Stimulated activated CD8-positive, alpha-beta memory T cell treated with anti-CD3 and anti-CD28 coated beads, Interleukin-4, amount 100 ng/mL, for 48 hours (primary cell): ENCODE measurements at places on chromosomes 6 and 20.
A peak's percentile ranks its signal among the peaks of the same experiment; 100 is the strongest.

DNA sequence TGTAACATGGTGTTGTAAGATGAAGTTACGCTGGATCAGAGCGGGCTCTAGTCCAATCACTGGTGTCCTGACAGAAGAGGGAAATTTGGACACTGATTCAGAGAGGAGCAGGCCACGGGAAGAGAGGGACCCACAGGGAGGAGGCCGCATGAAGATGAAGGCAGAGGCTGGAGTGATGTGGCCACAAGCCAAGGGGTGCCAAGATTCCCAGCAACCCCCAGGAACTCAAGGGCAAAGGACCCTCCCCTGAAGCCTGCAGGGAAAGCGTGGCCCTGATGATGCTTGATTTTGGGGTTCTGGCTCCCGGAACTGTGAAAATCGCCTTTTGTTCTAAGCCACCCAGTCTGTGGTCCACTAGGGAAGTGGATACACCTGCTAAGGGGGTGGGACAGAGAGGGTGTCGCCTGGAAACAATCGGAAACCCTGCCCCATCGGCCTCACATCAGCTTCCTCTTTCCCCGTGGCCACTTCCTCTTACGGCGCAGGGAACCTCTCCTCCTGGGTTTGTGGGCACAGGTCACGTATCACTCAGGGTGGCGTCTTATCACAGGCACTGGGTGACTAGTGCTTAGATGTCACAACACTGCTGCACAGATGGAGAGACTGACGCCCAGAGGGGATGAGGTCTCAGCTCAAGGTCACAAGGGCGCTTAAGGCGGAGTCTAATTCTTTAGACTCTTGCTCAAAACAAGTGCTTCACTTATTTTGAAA is 58.0 kb downstream of the SULF2 start:
- peak; percentile 78 for DNase-seq

GRCh38 chr20:11919581-11919980 is 1.9 kb downstream of the BTBD3 start:
- no peak for DNase-seq

DNA sequence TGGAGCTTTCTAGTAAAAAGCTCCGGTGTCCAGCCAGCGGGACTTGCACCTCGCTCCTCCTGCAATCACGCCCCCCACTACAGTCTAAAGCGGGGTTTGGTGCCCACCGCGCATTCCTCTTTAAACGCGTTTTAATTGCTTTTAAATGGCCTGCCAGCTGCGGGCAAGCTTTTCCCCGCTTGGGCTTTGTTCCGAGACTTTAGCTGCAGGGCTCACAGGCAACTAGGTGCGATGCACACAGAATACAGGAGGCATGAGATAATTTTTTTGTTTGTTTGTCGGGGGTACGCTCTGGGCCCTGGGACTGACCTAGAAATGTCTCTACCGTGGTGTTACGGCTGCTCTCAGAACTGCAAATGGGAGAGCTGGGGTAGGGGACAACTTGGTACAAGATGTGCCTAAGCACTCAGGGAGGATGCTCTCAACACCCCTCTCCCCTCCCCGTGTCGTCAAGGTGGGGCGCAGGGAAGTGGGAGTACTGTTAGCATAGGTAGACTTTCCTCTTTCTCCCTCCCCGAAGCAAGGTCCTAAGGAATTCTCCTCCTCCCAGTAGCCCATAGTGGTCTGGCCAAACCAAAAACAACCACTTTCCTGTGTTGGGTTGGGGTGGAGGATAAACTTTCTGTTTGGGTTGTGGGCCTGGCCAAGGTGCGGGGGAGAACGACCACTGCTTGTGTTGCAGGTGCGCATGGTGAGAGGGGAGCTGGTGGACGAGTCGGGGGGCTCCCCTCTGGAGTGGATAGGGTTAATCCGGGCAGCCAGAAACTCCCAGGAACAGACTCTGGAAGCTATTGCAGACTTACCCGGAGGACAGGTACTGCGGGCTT is 1.6 kb downstream of the PRDM13 start:
- DNase-seq: no peak

GRCh38 chr20:46573788-46574584 is 23.5 kb upstream of the OCSTAMP start:
- DNase-seq: no peak

DNA sequence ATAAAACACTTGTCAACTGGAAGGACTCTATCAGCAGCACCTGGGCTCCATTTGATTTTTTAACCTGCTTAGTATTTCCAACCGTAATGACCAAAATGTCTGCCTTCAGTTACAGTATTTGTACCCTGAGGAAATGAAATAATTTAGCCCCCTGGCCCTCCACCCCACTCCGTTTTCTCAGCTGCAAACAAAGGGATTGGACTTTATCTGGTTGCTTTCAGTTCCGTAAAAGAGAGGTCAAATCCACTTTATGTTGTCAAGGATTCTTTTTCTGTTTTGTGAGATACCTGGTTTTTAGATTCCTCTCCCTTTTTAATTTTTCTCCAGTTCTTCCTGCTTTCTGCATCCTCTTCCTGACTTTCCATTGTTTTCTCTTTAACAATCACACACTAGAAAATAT is 64.4 kb upstream of the BMP2 start:
- DNase-seq: no peak

- no peak for DNase-seq
Observed at GRCh38 chr6:155010940-155011339, 15.8 kb downstream of the TIAM2 start.

GRCh38 chr6:41155132-41155805 is 1.1 kb upstream of the TREML1 start:
- no peak for DNase-seq

DNA sequence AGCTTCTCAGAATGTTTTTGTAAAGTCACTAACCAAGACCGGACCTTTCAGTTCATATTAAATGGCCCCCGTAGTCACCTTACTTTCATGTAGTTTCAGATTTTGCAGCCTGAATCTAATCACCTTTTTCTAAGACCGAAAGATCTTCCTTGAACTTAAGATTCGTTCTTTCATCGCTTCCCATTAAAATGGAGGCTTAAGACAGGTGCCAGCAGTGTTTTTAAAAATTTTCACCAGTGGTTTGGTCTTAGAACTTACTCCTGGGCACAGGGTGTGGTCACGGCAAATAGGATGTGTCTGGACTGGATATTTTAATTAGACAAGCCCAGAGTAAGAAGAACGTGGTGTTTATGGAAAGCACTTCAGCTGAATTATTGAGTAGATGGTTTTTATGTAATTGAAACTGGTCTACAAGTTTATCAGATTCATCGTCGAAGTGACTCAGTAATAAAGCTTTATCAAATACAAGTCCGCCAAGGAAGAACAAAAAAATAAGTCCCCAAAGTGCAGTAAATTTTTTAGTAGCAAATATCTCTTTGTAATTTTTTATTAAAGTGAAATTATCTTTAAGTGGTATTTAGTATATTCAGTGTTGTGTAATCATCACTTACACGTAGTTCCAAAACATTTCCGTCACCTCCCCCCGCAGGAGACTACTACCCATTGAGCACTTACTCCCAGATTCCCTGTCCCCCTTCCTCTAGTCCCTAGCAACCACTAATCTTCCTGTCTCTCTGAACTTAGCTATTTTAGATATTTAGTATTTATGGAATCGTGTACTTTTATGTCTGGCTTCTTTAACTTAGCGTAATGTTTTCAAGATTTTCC is 868 bp downstream of the SRSF3 start:
- no peak for DNase-seq

GRCh38 chr6:160239929-160240690 is 18.5 kb downstream of the SLC22A2 start:
- DNase-seq: no peak

DNA sequence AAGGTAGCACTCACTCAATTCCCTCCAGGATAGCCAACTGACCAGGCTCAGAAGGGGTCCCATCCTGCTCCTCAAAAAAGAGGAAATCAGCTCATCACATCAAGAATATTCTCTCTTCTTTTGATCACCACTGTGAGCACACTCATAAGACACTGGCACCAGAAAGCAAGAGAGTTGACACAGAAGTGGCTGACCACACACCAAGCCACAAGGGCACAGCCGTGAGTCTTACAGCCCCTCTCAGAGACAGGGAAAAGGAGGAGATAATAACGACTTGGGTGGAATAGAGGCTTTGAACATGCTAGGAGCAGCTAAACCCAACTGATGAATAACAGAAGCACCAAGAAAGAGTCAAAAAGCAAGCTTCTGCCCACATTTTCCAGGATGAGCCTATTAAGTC is 249.1 kb upstream of the PREP start:
- DNase-seq: peak; percentile 42

DNA sequence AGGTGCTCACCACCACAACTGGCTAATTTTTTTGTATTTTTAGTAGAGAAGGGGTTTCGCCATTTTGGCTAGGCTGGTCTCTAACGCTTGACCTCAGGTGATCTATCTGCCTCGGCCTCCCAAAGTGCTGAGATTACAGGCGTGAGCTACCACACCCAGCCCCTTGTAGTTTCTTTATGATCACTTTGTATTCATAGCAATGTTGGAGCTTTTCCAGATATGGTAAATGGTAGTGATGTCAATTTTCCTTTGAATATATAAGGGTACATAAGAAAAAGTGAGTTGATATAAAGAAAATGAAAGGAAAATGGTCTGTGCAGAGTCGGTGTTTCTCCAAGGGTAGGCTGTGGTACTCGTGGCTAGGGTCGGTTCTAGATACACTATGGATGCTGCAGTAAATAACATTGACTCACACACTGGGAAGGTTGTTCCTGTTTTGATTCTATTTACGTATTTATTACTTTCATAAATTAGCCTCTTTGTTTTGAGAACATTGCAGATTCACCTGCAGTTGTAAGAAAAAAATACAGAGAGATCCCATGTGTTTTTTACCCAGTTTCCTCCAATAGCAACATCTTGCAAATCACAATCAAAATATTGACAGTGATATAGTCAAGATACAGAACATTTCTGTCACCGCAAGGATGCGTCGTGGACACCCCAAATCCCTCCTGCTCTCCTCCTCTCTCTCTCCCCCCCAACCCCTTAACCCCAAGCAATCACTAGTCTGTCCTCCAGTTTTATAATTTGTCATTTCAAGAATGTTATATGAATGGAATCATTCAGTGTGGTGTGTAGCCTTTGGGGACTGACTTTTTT is 2.5 kb downstream of the ZNF831 start:
- peak; percentile 39 for DNase-seq

- peak; percentile 15 for DNase-seq
Observed at GRCh38 chr20:4835244-4836177, 113.8 kb downstream of the PRND start.

DNA sequence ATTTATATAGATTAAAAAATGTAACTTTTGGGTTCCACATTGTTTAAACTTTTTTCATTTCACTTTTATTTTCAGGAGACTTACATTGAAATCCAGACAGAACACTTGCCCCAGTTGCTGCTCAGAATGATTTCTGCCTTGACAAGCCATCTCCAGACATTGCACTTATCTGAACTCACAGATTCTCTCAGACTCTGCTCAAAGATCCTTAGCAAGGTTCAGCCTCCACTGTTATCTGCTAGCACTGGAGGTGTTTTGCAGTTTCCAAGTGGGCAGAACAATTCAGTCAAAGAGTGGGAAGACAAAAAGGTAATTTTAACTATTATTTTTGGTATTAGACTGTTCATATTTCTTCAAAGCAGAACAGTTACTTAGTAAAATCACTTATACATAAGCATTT is 58.0 kb downstream of the DOP1A start:
- DNase-seq: no peak

- DNase-seq: peak; percentile 96
Observed at GRCh38 chr20:25696371-25697131, at the start of gene ZNF337. TSS of gene ZNF337 (minus strand) at chr20:25696853. CDS start at chr20:25686417, 10,436 bp downstream.

DNA sequence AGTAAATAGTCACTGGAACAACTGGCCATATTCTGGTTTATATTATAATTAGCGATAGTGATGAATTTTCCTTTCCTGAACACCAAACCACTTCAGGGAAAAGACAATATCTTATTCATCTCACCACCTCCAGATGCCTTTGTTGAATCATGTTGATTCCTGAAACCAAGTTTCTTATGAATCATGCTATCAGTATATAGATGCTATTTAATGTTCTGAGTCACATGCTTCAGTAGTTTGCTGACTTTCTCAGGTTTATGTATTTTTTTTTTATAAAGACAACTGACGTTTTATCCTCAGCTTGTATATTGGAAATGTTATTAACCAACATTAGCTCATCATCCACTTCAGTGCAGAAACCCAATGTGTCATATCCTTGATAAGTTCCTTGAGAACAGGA is 710.2 kb upstream of the POU3F2 start:
- DNase-seq: no peak

GRCh38 chr6:47343600-47343999 is 33.9 kb upstream of the TNFRSF21 start:
- DNase-seq: no peak

DNA sequence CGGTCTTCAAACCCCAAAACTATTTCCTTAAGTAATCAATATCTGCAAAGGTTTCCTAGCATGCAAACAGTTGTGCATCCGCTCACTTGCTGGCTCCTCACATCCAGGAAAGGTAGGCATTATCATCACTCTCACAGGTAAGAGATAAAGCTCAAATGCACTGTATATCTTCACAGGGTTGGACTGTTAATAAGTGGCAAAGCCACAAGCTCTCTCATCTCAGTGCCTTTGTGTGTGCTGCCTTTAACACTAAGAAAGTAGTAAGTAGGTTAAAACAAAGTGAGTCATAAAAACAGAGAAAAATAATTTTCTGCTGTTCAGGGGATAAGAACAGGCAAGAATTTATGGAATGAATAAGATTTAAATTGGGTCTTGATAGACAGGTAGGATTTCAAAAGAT is 21.3 kb downstream of the MAN1A1 start:
- no peak for DNase-seq

DNA sequence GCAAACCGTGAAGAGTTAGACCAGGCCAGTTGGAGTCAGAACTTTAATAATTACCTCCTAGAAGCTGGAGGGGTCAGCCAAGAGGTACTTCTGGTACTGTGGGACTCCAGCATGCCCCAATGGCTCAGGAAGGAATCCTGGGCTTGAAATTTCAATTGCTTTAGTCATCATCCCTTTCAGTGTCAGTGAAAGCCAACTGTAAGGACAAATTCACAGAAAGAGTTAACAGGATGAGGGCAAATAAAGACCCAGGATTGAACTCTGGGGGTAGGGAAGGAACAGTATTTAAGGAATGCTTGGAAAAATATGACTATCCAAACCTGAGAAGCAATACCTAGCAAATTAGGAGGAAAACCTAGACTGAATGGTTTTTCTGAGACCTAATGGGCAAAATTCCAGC is 735.1 kb upstream of the MARCKS start:
- DNase-seq: no peak

DNA sequence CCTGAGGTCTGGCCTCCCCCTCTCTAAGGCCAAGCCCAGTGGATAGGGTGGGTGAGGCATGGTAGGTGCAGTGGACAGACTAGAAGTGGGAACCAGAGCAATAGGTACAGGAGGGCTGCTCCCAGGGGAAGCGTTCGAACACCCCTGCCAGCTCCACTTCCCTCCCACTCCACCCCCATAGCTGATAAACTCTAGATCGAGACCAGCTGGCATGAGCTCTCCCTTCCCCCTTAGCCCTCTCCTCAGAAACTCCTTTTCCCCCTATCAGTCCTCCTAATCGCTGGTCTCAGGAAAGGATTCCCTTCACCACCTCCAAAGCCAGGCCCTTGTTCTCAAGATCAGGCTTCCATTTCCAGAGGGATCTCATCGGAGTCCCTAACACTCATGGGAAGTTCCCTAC is 6.0 kb upstream of the FAM83C start:
- no peak for DNase-seq
